NCI-H2081 treated with DMSO at 0.1 percent for 48 hours (cell line): ENCODE measurements at places on chromosomes 16 and 17.

DNA sequence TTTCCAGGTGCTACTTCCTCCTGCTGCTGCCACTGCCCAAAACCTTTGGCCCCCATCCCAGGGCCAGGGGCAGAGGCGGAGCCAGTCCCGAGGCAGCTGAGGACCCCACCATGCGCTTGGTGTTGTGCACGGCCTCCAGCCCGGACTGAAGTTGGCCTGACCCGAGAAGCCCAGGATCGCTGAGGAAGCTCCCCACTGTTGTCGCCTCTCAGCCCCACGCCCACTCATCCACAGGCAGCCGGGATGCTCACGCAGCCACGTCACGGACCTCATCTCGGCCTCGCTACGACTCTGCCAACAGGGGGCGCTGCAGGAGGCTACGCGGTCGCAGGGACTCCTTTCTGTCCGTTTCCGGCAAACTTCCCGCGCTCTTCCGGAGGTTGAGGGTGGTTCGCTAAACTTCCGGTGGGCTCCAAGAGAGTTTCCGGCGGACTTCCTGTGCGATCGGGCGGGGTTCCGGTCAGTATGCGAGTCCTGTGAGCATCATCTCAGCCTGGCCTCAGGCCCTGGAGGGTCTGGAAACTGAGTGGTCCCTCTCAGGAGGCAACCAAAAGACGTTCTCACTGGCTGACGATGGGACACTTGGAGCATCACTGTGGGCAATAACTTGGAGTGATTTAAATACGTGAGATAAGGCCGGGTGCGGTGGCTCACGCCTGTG is 12.4 kb downstream of the ZG16B start:
- no peak for DNase-seq

- DNase-seq: no peak
Observed at GRCh38 chr17:46192439-46193150, 634 bp downstream of the KANSL1 start.

DNA sequence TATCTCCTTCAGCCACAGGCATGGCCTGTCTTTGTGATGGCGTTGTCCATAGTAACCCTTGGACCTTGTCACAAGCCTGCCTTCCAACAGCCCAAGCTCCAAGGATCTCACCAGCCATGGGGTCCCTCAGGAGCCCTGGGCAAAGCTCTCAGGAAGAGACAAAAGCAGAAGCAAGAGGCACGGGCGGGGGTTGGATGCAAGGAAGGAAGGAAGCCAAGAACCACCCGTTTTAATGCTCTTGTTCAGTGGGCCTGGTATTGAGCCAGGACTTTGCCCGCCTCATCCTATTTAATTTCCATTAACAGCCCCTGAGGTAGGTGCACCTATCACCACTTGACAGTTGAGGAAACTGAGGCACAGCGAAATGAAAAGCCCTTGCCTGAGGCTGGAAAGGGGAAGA is 32.3 kb upstream of the GOSR2 start:
- no peak for DNase-seq

DNA sequence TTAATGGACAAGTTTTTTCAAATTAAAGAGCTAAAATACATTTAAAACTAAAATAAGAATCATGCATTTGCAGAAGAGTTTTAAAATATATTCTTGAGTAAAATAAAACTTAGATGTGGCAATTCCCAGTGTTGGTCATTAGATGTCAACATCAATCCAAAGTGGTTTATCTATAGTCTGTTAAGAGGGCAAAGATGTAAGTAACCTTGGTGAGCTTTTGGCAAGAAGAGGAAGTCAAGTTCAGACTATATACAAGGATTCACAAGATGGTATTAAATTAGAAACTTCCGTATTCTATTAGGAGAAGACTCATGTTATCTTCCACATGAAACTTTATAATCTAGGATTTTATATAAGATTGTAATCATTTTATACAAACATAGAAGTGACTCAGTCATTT is 73.1 kb downstream of the CEP95 start:
- no peak for DNase-seq

DNA sequence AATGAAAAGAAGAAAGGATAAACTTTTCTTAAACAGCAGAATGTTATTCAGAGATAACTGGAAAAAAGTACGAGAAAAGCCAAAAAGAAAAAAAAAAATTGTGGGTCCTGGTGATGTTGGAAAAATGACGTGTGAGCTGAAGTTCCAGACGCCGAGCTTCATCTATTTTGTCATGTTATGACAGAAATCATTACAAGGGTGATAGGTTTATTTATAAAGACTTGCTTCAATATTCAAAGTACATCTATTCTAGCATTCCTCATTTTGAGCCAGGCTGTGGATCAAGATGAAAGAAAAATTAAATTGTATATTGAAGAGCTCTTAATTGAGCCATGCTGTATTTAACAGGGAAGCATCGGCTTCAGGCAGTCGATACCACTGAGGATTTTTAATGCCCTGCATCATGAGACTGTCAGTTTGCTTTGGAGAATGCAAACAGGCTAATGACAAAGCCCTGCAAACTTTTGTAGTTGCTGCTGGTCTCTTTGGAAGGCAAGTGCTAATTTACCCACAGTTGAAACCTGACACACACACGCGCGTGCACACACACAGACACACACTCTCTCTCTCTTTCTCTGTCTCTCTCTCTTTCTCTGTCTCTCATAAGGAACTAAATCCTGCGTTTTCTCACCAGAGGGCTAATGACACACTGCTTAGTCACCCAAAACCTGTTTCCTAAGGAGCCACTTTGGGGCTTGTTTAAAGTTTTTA is 110.7 kb downstream of the WWOX start:
- DNase-seq: no peak

DNA sequence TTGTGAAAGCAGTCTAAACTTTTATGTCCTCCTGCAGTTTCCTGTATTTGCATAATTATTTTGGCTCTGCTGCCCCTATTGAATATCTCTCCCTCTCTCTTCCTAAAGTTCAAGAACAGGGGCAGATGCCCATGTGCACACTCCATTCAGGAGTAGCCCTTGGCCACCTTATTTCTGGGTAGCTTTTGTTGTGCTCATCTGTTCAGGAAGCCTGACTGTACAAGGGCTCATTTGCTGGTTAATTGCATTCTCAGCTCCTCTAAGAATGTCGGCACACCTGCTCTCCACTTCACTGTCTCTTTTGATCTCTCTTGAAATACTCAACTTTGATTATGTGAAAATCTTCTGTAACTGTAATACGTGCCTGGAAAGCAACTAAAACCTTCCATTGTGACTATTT is 1378.8 kb upstream of the CDH8 start:
- DNase-seq: no peak

- DNase-seq: no peak
Observed at GRCh38 chr17:18860161-18860972, 2.4 kb downstream of the PRPSAP2 start.

- peak; percentile 16 for DNase-seq
Observed at GRCh38 chr16:8674413-8675022, at the start of gene ABAT. TSS of gene ABAT (plus strand) at chr16:8674617. CDS start at chr16:8735740, 61,123 bp downstream.

DNA sequence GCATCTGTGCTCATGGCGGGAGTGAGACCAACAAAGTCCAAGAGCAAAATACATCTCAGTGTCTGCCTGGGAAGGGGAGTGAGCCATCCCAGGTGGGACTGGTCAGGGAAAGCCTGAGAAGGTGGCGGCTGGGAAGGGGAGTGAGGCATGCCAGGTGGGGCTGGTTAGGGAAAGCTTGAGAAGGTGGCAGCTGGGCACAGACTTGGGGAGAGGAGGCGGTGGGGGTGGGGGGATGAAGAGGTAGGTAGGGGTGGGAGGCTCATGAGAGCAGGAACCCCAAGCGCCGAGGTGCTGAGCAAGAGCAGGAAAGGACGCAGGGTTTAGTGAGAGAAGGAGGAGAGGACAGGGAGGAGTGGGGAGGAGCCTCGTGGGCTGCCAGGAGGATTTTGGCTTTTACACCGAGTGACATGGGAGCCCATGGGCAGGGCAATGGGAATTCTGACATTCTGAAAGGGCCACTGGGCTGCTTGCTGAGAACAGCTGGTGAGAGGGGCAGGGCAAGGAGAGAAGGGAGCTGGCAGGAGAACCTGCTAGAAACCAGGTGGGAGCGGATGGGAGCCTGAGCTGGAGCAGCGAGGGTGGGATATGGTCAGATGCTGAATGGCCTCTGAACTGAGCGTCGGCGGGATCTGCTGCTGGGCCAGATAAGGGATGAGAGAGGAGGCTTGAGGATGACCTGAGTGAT is 256.1 kb upstream of the RPL38 start:
- DNase-seq: no peak

DNA sequence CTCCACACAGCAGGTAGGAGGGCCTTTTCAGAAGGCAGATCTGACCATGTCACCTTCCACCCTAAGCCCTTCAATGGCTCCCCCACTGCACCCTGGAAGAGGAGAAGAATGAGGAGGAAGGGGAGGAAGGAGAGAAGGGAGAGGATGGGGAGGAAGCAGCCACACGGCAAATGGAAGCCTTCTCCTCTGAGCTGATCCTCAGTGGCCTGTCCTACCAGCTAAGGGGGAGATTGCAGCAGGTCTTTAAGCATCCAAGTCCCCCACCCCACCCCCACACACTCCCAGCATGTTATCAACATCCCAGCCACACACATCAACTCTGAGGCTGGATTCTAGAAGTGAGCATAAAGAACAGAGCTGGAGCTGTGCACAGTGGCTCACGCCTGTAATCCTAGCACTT is 46.2 kb upstream of the RBFOX3 start:
- DNase-seq: no peak

DNA sequence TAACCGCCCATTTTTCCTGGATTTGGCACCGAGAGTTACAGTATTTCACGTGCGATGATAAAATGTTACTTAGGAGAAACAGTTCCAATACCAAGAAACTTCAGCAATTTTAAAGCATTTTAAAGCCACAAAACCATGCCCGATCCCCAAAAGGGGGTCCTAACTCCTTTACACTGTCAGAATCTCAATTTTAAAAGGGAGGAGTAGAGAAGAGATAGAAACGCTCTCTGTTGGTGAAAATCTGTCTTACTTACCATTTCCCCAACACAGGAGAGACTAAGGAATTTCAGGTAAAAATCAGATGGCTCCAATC is 526 bp upstream of the RNASEK start:
- no peak for DNase-seq

- DNase-seq: no peak
Observed at GRCh38 chr17:81454473-81454872, 58.1 kb downstream of the ACTG1 start.

GRCh38 chr16:69406780-69407331 is 17.6 kb upstream of the CYB5B start:
- DNase-seq: no peak

GRCh38 chr16:47150067-47150466 is 6.3 kb upstream of the NETO2 start:
- DNase-seq: no peak

GRCh38 chr17:49871211-49871610 is 23.3 kb upstream of the TAC4 start:
- no peak for DNase-seq

GRCh38 chr17:20284570-20285295 is 182.6 kb downstream of the LGALS9B start:
- DNase-seq: peak; percentile 83

DNA sequence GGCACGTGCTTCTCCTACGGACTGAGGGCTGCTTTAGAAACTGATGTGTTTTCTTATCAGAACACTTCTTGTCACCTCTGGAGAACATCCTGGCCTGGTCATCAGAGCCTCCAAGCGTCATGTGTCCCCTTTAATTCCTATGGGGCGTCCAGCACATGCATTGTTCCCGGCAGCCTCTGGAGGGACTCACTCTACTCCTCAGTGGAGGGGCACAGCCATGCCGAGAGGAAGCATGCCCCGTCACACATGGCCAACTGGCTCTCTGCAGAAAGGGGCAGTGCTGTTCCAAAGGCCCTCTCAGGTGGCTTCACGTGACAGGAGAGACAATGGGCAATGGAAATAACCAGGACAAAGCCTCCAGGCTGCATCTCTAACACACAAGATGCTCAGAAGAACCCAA is 31.8 kb downstream of the CDRT15L2 start:
- DNase-seq: no peak

DNA sequence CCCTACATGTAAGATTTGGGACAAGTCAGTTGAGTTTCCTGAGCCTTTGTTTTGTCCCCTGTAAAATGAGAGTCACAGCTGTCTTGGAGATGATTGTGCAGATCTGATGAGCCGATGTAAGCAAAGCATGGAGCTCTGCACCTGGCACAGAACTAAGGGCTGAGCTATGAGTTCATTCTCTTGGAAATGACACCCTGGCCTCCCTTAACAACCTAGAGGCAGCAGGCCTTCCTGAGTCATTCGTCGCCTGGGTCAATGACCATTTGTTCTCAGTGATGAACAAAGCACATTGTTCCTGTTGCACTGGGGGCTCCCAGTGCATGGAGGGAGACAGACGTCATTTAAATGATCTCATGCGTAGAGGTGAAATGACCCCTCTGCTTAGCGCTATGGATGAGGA is 62.8 kb upstream of the GCSH start:
- DNase-seq: no peak

- no peak for DNase-seq
Observed at GRCh38 chr17:75086496-75087181, 1.1 kb upstream of the SLC16A5 start.

- DNase-seq: no peak
Observed at GRCh38 chr17:32709562-32709961, 167.4 kb downstream of the MYO1D start.

DNA sequence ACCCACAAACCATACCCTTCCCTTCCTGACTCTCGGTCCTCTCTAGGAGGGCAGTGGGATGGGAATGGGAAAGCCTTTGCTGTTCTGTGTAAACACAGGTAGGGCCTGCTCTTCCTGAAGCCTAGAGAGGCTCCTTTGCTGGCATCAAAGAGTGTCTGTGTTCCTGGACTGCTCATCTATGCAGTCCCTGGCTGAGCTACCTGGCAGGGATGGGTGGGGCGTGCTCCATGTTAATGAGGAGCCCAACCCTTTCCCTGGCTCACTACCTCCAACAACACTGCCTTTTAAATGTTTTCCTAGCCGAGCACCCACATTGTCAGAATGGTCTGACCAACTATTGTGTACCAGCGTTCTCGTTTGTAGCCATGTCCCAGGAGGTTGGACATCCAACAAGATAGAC is 26.6 kb upstream of the NAGLU start:
- no peak for DNase-seq

- DNase-seq: no peak
Observed at GRCh38 chr16:30335598-30336474, 19.3 kb downstream of the CD2BP2 start.

GRCh38 chr17:42706732-42707131 is 24.4 kb downstream of the CNTNAP1 start:
- no peak for DNase-seq

DNA sequence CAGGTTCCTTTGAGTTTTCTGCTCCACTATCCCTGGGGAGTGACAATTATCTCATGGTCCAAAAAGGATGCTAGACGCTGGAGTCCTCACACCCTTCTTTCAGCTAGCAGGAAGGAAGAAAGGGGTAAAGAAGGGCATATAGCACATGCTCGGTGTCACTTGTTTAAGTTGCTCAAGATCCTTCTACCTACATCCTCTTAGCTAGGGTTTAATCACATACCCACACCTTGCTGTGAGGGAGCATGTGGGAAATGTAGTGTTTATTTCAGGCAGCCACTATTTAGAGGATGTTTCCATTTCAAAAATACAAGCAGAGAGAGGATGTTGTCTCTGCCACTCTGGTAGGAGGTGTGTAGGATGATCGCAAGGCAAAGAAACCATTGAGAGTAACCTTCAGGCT is 4.5 kb downstream of the PRKCB start:
- no peak for DNase-seq

GRCh38 chr17:73135766-73136165 is 29.0 kb upstream of the SSTR2 start:
- DNase-seq: no peak

GRCh38 chr16:3513892-3514583 is 13.2 kb downstream of the CLUAP1 start:
- DNase-seq: no peak

- no peak for DNase-seq
Observed at GRCh38 chr16:30548416-30549253, 9.5 kb downstream of the ZNF764 start.

- DNase-seq: no peak
Observed at GRCh38 chr16:79267781-79268180, 332.8 kb downstream of the MAF start.

- DNase-seq: no peak
Observed at GRCh38 chr17:79001190-79002020, 8.2 kb downstream of the CANT1 start.
